ENCODE measurements at places on chromosomes 5 and 9.

DNA sequence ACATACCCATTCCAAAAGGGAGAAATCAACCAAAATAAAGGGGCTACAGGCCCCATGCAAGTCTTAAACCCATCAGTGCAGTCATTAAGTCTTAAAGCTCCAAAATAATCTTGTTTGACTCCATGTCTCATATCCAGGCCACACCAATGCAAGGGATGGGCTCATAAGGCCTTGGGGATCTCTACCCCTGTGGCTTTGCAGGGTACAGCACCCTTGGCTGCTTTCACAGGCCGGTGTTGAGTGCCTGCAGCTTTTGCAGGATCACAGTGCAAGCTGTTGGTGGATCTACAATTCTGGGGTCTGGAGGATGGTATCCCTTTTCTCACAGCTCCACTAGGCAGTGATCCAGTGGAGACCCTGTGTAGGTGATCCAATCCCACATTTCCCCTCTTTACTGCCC is 5.0 kb upstream of the SPINK14 start:
- H3K27me3 ChIP-seq: no peaks in the 10 kb centered on the region
- no peaks in the 10 kb centered on the region for H3K4me1 ChIP-seq
- DNase-seq: no peak
- H3K4me3 ChIP-seq: no peak overlapping the region
- H3K36me3 ChIP-seq: no peaks in the 10 kb centered on the region

DNA sequence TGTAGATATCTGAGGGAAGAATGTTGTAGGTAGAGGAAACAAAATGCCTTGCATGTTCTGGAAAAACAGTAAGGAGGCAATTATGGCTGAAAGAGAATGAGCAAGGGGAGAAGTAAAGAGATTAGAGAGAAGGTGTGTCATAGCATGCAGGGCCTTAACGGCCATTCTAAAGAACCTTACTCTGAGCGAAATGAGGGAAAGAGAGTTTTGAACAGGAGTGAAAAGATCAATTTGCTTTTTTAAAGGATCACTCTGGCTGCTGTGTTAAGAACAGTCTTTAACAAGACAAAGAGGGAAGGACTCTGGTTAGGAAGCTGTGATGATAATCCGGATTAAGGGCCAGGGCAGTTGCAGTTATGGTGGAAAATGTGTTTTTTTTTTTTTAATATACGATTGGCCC is 22.6 kb downstream of the PTBP3 start:
- no peaks in the 10 kb centered on the region for H3K27me3 ChIP-seq
- no peak overlapping the region for H3K4me3 ChIP-seq
- peaks cover 15% of the 10 kb centered on the region for H3K36me3 ChIP-seq
- peaks cover 49% of the 10 kb centered on the region for H3K4me1 ChIP-seq

DNA sequence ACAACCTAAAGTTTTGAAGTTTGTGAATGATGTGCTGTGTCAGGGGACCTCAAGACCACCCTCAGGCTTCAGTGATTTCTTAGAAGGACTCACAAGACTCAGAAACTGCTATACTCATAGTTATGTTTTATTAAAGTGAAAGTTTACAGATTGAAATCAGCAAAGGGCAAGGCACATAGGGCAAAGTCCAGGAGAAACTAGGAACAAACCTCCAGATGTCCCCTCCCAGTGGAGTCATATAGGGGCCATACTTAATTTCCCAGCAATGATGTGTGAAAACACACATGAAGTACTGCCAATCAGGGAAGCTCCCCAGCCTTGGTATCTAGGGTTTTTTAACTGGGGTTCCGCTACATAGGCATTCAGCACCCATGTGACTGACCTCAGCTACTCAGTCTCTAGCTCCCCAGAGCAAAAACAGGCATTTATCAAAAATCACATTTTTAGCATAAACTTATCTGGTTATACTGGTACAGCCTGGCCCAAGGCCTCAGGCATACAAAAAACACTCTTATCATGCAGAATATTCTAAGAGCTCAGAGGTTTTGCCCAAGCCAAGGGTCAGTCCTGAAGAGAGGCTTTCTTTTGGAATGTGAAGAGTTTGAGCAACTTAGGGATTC is 74.7 kb upstream of the ANKRD55 start:
- H3K36me3 ChIP-seq: no peaks in the 10 kb centered on the region
- H3K4me1 ChIP-seq: peaks cover 10% of the 10 kb centered on the region
- no peak for DNase-seq
- no peak overlapping the region for H3K4me3 ChIP-seq
- H3K27me3 ChIP-seq: no peaks in the 10 kb centered on the region

GRCh38 chr9:126453156-126453963 is 126.7 kb downstream of the MVB12B start:
- H3K4me1 ChIP-seq: no peaks in the 10 kb centered on the region
- no peak for DNase-seq
- no peak overlapping the region for H3K27ac ChIP-seq
- no peak overlapping the region for H3K4me3 ChIP-seq

- no peaks in the 10 kb centered on the region for H3K36me3 ChIP-seq
- peaks cover 5% of the 10 kb centered on the region for H3K27me3 ChIP-seq
- no peak overlapping the region for H3K27ac ChIP-seq
- no peak for DNase-seq
Measured at GRCh38 chr9:138111607-138112006, 234.0 kb downstream of the CACNA1B start.

GRCh38 chr5:43227655-43228054 is 35.6 kb downstream of the NIM1K start:
- no peak overlapping the region for H3K4me3 ChIP-seq
- H3K4me1 ChIP-seq: no peaks in the 10 kb centered on the region
- no peaks in the 10 kb centered on the region for H3K27me3 ChIP-seq

DNA sequence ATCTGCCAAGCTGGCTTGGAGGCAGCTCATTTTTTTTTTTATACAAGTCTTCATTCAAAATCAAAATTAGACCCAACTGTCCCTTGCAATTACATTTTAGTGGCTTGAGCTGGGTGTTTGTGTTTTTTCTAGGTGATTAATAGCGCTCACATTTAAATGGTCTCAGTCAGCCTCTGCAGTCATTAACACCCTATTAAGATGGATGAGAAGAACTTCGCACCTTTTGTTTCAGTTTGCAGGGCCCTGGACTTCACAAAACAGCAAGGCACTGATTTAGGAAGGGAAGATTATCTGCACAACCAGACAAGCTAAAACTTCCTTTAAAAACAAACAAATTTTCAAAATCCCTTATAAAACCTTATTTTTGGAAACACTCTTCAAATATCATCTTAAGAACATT is 374.8 kb downstream of the EFNA5 start:
- no peak overlapping the region for H3K27ac ChIP-seq
- H3K27me3 ChIP-seq: peaks cover 11% of the 10 kb centered on the region
- no peak for DNase-seq
- peaks cover 11% of the 10 kb centered on the region for H3K4me1 ChIP-seq
- no peaks in the 10 kb centered on the region for H3K36me3 ChIP-seq

DNA sequence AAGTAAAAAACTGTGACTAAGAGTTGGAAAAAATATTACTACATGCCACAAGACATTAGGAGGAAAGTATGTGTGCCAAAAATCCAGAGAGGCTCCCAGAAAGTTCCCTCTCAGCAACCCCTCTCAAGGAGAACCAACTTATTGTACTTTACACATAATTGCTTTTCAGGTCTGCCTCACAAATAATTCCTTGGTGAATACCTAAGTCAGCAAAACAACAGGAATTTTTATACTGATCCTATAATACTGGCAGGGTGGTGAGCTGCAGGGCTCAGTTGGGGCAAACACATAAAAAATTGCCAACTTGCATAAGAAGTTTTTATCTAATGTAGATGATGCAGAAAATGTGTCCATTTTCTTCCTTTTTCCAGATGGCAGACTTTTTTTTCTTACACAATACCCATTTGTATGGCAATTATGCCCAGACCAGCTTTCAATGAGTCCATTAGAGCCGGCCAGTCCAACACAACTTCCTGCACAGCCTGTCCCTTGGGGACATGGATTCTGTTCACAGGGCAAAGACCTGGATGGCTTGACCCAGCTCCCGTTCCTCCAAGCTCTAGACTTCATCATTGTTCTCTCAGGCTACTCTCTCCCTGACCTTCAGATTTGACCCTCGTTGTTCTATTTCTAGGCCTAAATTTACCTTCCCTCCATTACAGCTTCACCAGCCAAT is 31.3 kb downstream of the MARCHF3 start:
- H3K4me3 ChIP-seq: no peak overlapping the region
- H3K27me3 ChIP-seq: no peaks in the 10 kb centered on the region
- no peak for DNase-seq
- H3K27ac ChIP-seq: peak overlapping the region; percentile 10
- peaks cover 8% of the 10 kb centered on the region for H3K36me3 ChIP-seq

GRCh38 chr5:117379521-117379920 is 804.9 kb upstream of the SEMA6A start:
- H3K36me3 ChIP-seq: no peaks in the 10 kb centered on the region
- no peak overlapping the region for H3K4me3 ChIP-seq
- no peak for DNase-seq

GRCh38 chr9:7045361-7045760 is 287.6 kb downstream of the KDM4C start:
- H3K4me1 ChIP-seq: no peaks in the 10 kb centered on the region
- H3K4me3 ChIP-seq: no peak overlapping the region
- peaks cover 79% of the 10 kb centered on the region for H3K36me3 ChIP-seq
- no peaks in the 10 kb centered on the region for H3K27me3 ChIP-seq
- no peak for DNase-seq
- H3K27ac ChIP-seq: no peak overlapping the region

GRCh38 chr5:55934115-55934613 is 60.6 kb downstream of the IL6ST start:
- H3K4me3 ChIP-seq: no peak overlapping the region
- H3K27ac ChIP-seq: no peak overlapping the region
- H3K4me1 ChIP-seq: no peaks in the 10 kb centered on the region
- DNase-seq: no peak
- peaks cover 8% of the 10 kb centered on the region for H3K36me3 ChIP-seq
- no peaks in the 10 kb centered on the region for H3K27me3 ChIP-seq

DNA sequence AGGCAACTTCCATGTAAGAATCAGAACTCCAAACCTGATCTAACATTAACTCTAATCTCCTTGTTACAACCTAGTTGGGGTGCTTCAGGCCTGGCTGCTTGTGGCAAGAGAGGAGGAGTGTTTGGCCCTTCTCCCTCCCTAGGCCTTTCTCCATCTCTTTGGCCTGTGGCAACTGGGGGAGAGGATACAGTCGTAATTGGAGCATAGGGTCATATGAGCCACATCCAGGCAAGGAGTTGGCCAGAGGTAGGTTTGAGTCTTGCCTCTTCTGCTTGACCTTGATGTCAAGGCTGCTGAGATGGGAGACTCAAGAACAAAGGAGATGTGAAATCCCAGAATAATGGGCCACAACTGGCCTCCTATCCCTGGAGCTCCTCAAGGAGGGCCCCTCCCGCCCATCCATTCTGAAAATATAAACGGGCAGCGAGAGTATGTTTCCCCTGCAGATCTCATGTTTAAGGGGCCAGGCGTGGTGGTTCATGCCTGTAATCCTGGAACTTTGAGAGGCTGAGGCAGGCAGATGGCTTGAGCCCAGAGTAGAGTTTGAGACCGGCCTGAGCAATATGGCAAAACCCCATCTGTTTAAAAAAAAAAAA is 59.3 kb upstream of the ANGPTL2 start:
- H3K4me1 ChIP-seq: no peaks in the 10 kb centered on the region
- H3K27ac ChIP-seq: peak overlapping the region; percentile 30
- peak; percentile 0 for DNase-seq
- H3K27me3 ChIP-seq: no peaks in the 10 kb centered on the region
- H3K36me3 ChIP-seq: peaks cover 13% of the 10 kb centered on the region

DNA sequence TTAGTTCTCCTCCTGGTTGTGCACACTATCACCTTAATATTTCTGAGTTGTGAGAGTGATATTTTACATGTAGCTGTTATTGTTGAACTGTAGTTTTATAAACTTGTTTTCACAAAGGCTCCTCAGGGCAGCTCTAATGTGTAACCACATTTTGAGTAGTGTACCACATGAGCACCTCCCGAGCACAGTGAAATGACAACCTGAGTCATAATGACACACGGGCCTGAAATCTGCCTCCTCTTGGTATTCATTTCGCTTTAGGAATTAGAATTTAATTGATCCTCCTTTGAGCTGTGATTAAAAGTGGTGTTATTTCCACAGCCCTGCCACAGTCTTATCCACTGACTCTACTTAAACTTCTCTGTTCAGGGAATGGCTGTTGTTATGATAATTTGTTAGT is 7.9 kb downstream of the MTRR start:
- H3K4me3 ChIP-seq: no peak overlapping the region
- H3K27me3 ChIP-seq: no peaks in the 10 kb centered on the region
- H3K4me1 ChIP-seq: peaks cover 24% of the 10 kb centered on the region
- no peak overlapping the region for H3K27ac ChIP-seq
- no peak for DNase-seq

GRCh38 chr9:137924761-137925369 is 47.3 kb downstream of the CACNA1B start:
- H3K4me1 ChIP-seq: no peaks in the 10 kb centered on the region
- peaks cover 2% of the 10 kb centered on the region for H3K27me3 ChIP-seq

DNA sequence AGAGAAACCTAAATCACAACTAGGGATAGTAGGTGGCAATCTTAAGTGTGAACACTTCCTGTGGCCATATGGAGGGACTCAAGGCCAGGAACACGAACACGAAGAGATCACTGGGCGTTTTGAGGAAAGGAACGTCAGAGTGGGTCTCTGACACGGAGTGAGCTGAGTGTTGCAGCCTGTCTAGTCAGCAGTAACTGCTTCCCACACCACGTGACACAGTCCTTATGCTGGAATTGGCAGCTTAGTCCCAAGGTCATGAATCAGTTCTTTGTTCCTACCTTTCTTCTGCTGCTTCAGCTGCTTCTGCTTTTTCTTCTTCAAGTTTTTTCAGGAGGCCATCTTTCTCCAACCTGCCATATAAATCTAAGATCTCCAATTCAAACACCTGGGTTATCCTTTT is 18.2 kb downstream of the SPACA9 start:
- peaks cover 79% of the 10 kb centered on the region for H3K36me3 ChIP-seq
- peaks cover 5% of the 10 kb centered on the region for H3K4me1 ChIP-seq
- H3K27me3 ChIP-seq: no peaks in the 10 kb centered on the region
- no peak overlapping the region for H3K27ac ChIP-seq
- no peak overlapping the region for H3K4me3 ChIP-seq

DNA sequence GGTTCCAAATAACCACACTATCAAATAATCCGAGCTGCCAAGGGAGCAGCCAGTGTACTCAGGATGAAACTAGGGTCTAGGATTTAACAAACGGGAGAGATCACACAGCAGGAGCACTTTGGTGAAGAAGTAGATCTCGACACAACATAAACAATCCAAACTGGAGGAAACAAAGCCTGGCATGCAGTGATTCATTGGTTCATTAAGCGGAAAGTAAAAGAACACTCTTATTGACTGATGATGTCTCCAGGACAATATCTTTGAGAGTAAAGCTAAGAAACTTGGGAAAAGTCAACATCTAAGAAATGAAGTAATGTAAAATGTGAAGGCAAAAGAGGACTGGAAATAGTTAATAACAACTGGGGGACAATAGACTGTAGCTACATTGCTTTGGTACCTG is 1478.3 kb upstream of the CDH9 start:
- no peaks in the 10 kb centered on the region for H3K36me3 ChIP-seq
- no peak overlapping the region for H3K27ac ChIP-seq
- no peaks in the 10 kb centered on the region for H3K27me3 ChIP-seq

- H3K36me3 ChIP-seq: no peaks in the 10 kb centered on the region
- no peaks in the 10 kb centered on the region for H3K4me1 ChIP-seq
- H3K27me3 ChIP-seq: no peaks in the 10 kb centered on the region
- H3K27ac ChIP-seq: no peak overlapping the region
Measured at GRCh38 chr5:166523206-166523605, 1768.2 kb upstream of the WWC1 start.

Data from activated B cell treated with CpG ODN at 0.5 μM for 24 hours (primary cell).